ENCODE measurements at places on chromosomes 4 and X.

GRCh38 chr4:112296949-112297880 is at the start of gene ALPK1:
TSS of gene ALPK1 (plus strand) at chr4:112297369.
- peak; percentile 81 for DNase-seq

GRCh38 chr4:7103607-7104365 is 35.9 kb upstream of the GRPEL1 start:
- peak; percentile 75 for DNase-seq

DNA sequence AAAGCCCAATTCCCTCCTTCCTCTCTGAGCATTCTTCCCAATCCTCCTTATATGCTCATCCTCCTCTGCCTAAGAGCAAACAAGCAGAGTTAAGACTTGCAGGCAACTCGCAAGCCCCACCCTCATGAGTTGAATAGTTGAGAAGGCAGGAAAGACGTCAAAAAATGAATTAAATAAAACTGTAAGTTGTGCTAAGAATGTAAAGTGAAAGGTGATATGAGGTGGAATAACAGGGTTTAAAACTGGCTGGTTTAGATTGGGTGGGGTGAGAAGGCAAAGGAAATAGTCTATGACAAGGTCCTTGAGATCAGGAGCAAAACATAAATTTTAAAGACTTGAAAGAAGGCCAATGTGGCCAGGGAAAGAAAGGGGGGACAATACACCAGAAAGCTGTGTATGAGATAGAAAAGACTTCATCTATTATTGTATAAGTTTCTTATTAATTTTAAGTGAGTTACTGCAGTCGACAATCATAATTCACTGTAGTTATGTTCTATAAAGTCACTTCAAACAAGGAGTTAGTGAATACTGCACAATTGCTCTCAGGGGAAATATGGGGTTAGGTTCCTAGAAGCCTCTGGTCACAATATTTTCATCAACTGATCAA is 124.9 kb downstream of the RELL1 start:
- no peak for DNase-seq

- DNase-seq: no peak
These were observed 86.8 kb upstream of the ETNPPL start for GRCh38 chr4:108849611-108850168.

- peak; percentile 57 for DNase-seq
These were observed 60.9 kb downstream of the UGT8 start for GRCh38 chr4:114659386-114660008.

DNA sequence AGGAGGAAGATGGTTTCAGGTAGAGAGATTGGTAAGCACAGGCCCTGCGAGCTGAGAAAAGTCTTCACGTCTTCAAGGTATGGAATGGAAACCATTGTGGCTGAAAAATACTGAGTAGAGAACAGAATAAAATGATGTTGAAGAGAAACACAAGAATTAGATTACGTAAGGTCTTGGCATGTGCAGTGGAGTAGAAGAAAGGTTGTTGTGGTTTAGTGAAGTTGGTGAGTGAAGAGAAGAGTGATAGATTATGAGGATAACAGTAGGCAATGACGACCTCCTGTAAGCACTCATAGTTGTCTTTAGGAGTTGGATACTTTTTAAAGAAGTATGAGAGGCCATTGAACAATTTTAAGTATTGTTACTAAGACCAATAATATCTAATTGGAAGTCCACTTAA is 642.6 kb downstream of the PCDH7 start:
- no peak for DNase-seq

DNA sequence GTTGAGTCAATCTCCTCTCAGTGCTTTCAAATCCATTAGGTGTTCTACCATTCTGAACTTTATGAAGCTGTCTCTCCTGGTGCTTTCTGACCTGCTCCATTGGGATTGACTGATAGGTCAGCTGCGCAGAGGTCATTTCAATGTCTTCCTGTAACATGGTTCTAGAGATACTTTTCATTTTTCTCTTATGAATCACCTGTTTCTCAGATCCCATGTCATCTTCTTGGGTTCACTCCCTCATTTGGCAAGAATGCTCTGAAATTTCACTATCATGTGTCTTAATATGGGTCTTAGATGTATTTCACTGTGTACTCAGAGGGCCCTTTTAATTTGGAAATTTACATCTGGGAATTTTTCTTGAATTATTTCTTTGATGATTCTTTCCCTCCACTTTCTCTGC is 13.8 kb upstream of the PGM2 start:
- DNase-seq: no peak

GRCh38 chr4:75997081-75997480 is 6.3 kb upstream of the SDAD1 start:
- no peak for DNase-seq

- DNase-seq: no peak
These were observed 57.0 kb downstream of the ZNF827 start for GRCh38 chr4:145881576-145881975.

- DNase-seq: no peak
These were observed 486.1 kb upstream of the POU3F4 start for GRCh38 chrX:83022020-83022419.

GRCh38 chr4:6610856-6611430 is 29.5 kb upstream of the MRFAP1 start:
- DNase-seq: no peak

DNA sequence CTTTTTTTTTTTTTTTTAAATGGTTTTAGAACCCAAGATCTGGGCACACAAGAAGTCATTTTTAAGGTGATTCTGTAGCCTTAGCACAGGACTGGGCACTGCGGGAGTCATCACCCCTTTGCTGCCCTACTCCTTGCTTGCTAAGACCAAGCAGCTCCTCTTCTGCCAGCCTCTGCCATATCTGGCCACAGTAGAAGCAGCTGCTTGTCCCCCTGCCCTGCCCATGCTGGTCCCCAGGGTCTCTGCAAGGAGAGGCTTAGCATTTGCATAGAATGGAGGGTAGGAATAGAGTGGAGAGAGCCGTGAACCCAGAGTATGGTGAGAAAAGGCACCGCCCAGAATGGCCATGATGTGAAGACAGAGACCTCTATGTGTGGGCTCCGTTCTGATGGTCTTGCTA is 109.3 kb downstream of the ADRA2C start:
- no peak for DNase-seq

GRCh38 chr4:128880662-128881061 is 71.2 kb downstream of the JADE1 start:
- no peak for DNase-seq

All from muscle of arm (tissue), 14 donors.